ENCODE measurements at places on chromosomes 2 and 18. TPM values are rescaled to one million over a fixed set of nuclear protein-coding genes. Genes with fewer than 3 reads are reported as not detected.
A peak's percentile ranks its signal among the peaks of the same experiment; 100 is the strongest.

DNA sequence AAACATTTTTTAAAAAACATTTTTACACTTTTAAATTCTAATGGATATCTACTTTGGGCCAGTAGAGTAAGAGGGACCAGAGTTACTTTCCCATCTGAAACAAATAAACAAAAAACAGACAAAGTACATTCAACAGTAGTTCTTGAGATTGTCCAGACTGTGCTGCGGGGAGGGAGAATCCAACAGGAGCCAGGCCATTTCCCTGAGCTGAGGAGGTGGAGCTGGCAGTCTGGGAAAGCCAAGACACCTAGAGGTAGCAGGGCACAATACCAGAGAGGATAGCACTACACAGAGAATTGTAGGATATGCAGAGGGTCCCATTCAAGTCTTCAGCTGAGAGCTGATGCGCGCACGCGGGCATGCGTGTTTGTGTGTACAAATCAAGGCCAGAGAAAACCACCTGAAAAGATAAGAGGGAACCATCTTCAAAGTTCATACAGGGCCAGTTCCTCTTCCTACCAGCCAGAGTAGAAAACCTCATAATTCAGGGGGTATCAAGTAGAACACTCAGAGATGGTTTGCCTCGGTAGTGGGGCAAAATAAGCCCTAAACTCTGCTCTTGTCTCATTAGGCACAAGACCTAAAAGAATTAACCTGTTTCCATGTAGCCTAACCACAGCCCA is 44.0 kb downstream of the PTRHD1 start:
- H3K36me3 ChIP-seq, result peaks cover 4% of the 10 kb centered on the region
- H3K27ac ChIP-seq, result no peak overlapping the region
- peaks cover 2% of the 10 kb centered on the region for H3K4me1 ChIP-seq

- H3K27me3 ChIP-seq, result peaks cover 3% of the 10 kb centered on the region
- H3K4me1 ChIP-seq, result no peaks in the 10 kb centered on the region
- no peaks in the 10 kb centered on the region for H3K36me3 ChIP-seq
- H3K4me3 ChIP-seq, result no peak overlapping the region
- DNase-seq, result no peak
Observed at GRCh38 chr2:71962350-71962749, 185.3 kb downstream of the CYP26B1 start.

DNA sequence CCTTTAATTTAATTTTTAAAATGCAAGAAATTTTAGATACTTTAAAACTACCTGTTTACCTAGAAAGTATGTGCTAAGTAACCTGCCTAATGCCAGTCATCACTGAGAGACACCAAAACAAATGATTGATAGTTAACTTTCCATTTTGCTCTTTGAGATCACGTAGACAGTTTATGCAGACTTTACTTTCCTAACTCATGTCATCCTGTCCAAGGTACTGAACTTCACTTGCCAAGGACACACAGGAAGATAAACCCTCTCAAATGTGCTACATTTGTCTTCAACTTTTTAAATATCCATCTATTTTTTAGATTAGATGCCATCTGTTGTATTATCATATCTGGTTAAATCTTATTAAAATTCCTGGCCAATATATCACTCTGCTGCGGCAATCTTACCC is 20.1 kb upstream of the SCN1A start:
- H3K4me3 ChIP-seq, result no peak overlapping the region
- no peaks in the 10 kb centered on the region for H3K36me3 ChIP-seq
- H3K4me1 ChIP-seq, result no peaks in the 10 kb centered on the region
- no peak for DNase-seq

GRCh38 chr2:96587843-96588242 is 50.3 kb downstream of the KANSL3 start:
- H3K36me3 ChIP-seq, result peaks cover 26% of the 10 kb centered on the region
- H3K4me3 ChIP-seq, result no peak overlapping the region
- DNase-seq, result no peak
- H3K4me1 ChIP-seq, result peaks cover 4% of the 10 kb centered on the region

GRCh38 chr2:220835583-220835982 is 736.5 kb downstream of the EPHA4 start:
- no peaks in the 10 kb centered on the region for H3K27me3 ChIP-seq
- H3K4me1 ChIP-seq, result no peaks in the 10 kb centered on the region
- no peak overlapping the region for H3K4me3 ChIP-seq
- no peak for DNase-seq
- no peaks in the 10 kb centered on the region for H3K36me3 ChIP-seq

- H3K36me3 ChIP-seq, result peaks cover 3% of the 10 kb centered on the region
- H3K4me3 ChIP-seq, result no peak overlapping the region
- no peak overlapping the region for H3K27ac ChIP-seq
- H3K4me1 ChIP-seq, result peaks cover 4% of the 10 kb centered on the region
- peaks cover 8% of the 10 kb centered on the region for H3K27me3 ChIP-seq
Observed at GRCh38 chr2:138432971-138433370, 68.6 kb upstream of the SPOPL start.

DNA sequence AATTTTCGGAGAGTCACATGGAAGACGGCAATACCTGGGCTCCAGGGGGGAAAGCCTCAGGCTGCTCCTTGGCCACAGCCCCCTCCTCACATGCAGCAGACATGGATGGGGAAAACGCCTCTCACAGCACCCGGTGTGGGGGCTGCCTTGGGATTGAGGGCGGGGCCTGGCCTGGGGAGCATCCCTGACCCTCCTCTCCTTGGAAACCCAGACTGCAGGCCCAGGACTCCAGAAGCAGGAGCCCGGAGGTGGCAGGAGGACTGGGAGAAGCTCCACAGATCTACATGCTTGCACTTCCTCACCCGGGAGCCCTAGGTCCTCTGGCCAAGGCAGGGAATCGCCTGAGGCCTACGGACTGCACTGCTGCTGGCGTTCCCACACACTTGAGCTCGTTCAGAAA is 12.1 kb upstream of the HES6 start:
- H3K4me1 ChIP-seq, result no peaks in the 10 kb centered on the region
- H3K27ac ChIP-seq, result no peak overlapping the region
- no peak overlapping the region for H3K4me3 ChIP-seq
- DNase-seq, result no peak

DNA sequence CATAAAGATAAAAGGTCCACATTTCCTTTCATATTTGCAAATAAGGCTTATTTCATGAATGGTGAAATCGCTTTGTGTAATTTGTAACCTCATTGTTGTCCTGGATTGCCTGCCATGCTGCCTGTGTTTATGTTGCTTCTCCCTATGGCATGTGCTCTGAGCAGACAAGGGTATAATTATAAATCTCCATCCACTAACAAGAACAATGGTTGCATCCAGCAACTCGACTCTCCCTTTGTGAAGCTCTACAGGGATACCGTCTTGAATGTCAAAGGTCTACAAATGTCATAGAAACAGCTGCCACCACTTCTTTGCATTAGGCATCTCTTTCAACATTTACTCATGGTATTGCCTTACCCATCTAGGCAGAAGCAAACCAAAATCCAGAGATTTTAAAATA is 209.6 kb downstream of the SLC8A1 start:
- H3K27me3 ChIP-seq, result peaks cover 6% of the 10 kb centered on the region
- no peaks in the 10 kb centered on the region for H3K4me1 ChIP-seq
- H3K27ac ChIP-seq, result no peak overlapping the region
- DNase-seq, result no peak
- no peak overlapping the region for H3K4me3 ChIP-seq

DNA sequence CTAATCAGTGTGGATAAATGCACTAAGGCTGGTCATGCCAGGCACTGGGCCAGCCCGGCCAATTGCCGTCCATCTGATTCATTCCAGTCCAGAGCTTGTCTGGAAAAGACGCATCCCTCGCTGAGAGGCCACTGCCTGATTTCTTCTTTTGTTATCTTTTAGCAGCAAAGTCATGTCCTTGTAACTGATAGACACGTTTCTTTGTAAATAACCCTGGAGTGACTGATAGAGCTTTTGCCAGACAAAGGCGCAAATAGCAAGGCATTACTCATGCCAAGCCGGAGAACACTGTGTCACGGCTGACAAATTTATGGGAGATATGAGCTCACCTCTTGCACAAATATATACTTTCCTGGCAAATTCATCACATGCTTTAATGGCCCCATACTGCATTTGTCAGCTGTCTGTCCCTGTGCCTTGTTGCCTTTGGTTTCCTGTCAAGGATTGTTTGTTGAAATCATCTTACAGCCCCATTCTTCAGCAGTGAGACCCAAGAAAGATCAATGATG is 164.4 kb downstream of the ETAA1 start:
- no peak overlapping the region for H3K27ac ChIP-seq
- H3K36me3 ChIP-seq, result no peaks in the 10 kb centered on the region
- DNase-seq, result no peak
- no peaks in the 10 kb centered on the region for H3K4me1 ChIP-seq
- no peak overlapping the region for H3K4me3 ChIP-seq

DNA sequence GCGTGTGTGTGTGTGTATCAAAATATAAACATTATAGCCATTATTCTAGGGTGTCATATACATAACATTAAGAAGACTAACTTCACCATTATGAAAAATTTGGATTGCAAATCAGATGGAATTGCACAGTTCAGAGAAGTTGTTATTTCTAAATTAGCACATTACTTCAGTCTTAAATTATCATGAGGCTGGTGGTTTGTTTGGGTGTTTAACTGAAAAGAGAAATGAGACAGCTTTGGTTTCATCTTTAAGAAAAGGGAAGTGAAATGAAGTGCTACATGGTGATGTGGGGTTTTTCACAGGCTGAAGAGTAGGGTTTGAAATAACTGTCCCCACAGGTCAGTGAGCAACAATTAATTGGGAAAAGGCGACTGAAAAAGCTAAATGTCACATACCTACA is 161.2 kb upstream of the XIRP2 start:
- no peak for DNase-seq
- H3K27me3 ChIP-seq, result no peaks in the 10 kb centered on the region
- H3K4me3 ChIP-seq, result no peak overlapping the region
- H3K4me1 ChIP-seq, result no peaks in the 10 kb centered on the region

GRCh38 chr2:37663390-37663789 is 8.1 kb downstream of the CDC42EP3 start:
- no peak for DNase-seq
- H3K4me3 ChIP-seq, result no peak overlapping the region
- no peaks in the 10 kb centered on the region for H3K27me3 ChIP-seq
- peaks cover 33% of the 10 kb centered on the region for H3K36me3 ChIP-seq

- no peak overlapping the region for H3K27ac ChIP-seq
- no peak for DNase-seq
- no peak overlapping the region for H3K4me3 ChIP-seq
- H3K27me3 ChIP-seq, result no peaks in the 10 kb centered on the region
Observed at GRCh38 chr2:38765149-38765548, 12.9 kb upstream of the GEMIN6 start.

GRCh38 chr18:56028514-56028913 is 440.5 kb upstream of the TCF4 start:
- no peak overlapping the region for H3K27ac ChIP-seq
- H3K27me3 ChIP-seq, result no peaks in the 10 kb centered on the region
- DNase-seq, result no peak
- H3K4me1 ChIP-seq, result no peaks in the 10 kb centered on the region
- no peaks in the 10 kb centered on the region for H3K36me3 ChIP-seq

- H3K4me1 ChIP-seq, result peaks cover 10% of the 10 kb centered on the region
- no peaks in the 10 kb centered on the region for H3K36me3 ChIP-seq
- H3K4me3 ChIP-seq, result no peak overlapping the region
Observed at GRCh38 chr2:63675026-63675425, 86.3 kb downstream of the MDH1 start.

- no peak overlapping the region for H3K4me3 ChIP-seq
- peaks cover 2% of the 10 kb centered on the region for H3K4me1 ChIP-seq
- no peak for DNase-seq
Observed at GRCh38 chr2:152568531-152568930, 148.7 kb downstream of the PRPF40A start.

- H3K27ac ChIP-seq, result peak overlapping the region; percentile 45
- peak overlapping the region; percentile 46 for H3K4me3 ChIP-seq
Observed at GRCh38 chr2:48318116-48318515, 211.8 kb upstream of the STON1 start.

GRCh38 chr18:58005885-58006523 is 38.0 kb upstream of the NEDD4L start:
- no peak overlapping the region for H3K27ac ChIP-seq
- no peaks in the 10 kb centered on the region for H3K4me1 ChIP-seq
- H3K27me3 ChIP-seq, result peaks cover 34% of the 10 kb centered on the region
- H3K36me3 ChIP-seq, result no peaks in the 10 kb centered on the region
- H3K4me3 ChIP-seq, result no peak overlapping the region

DNA sequence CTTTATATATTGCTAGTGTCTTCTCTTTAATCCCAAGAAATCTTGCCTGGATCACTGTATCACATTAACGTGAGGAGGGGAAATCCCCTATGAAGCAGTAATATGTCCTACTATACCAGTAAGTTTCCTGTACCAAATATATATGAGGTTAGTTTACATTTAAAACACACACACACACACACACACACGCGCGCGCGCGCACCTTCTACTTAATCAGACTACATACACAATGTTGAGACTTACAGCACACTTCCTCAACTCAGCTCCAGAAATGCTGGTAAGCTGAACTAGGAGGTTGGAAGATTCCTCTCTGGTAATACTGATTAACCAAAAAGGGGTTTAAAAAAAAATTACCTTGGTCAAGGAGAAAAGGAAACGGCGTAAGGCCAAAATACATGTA is 49.3 kb downstream of the USP34 start:
- H3K27me3 ChIP-seq, result no peaks in the 10 kb centered on the region
- no peak for DNase-seq
- peaks cover 62% of the 10 kb centered on the region for H3K4me1 ChIP-seq
- peak overlapping the region; percentile 63 for H3K27ac ChIP-seq

DNA sequence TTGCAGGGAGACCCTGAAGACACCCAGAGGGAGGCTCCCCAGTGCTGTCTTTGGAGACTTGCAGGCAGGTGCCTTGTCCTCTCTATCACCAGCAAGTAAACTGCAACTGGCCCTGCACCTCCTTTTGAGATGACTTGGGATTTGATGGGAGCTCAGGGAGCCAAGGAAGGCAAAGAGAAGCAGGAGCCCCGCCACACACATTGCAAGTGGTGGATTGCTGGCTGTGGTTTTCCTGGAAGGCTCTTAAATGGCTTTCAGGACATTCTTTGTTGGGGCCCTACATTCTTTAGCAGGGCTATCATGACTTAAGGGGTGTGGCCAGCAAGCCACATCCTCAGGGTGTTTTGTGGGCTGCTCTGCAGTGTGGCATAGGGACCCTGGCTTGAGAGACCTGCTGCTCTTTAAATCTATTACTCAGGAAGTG is 39.9 kb upstream of the CDC42EP3 start:
- no peak overlapping the region for H3K4me3 ChIP-seq
- H3K36me3 ChIP-seq, result peaks cover 7% of the 10 kb centered on the region
- peak; percentile 28 for DNase-seq
- no peaks in the 10 kb centered on the region for H3K27me3 ChIP-seq
- H3K27ac ChIP-seq, result peak overlapping the region; percentile 52

- H3K36me3 ChIP-seq, result no peaks in the 10 kb centered on the region
- no peaks in the 10 kb centered on the region for H3K4me1 ChIP-seq
- DNase-seq, result no peak
- no peak overlapping the region for H3K27ac ChIP-seq
- H3K27me3 ChIP-seq, result peaks cover 4% of the 10 kb centered on the region
Observed at GRCh38 chr2:200596774-200597570, 11.2 kb downstream of the AOX1 start.

Gene KHK
- total RNA-seq, result 12.8 TPM

Gene EIF5B
- 99.6 TPM for total RNA-seq

Gene E2F6
- 14.1 TPM for total RNA-seq

Gene CCDC68
- not detected for total RNA-seq

Gene ALPP
- not detected for total RNA-seq

Gene SPOPL
- 14.6 TPM for total RNA-seq

Gene PREPL
- total RNA-seq, result 32.3 TPM

Gene POTEJ
- total RNA-seq, result not detected

Gene IAH1
- 64.6 TPM for total RNA-seq

Gene IL36B
- not detected for total RNA-seq

Gene CAPG
- 19.8 TPM for total RNA-seq

Gene UGT1A3
- total RNA-seq, result not detected

Gene TMEM198
- 3.5 TPM for total RNA-seq

Measured in activated naive CD8-positive, alpha-beta T cell treated with anti-CD3 and anti-CD28 coated beads for 36 hours (primary cell).